ENCODE measurements at places on chromosomes 3 and 15.

- no peak for DNase-seq
Measured at GRCh38 chr15:79677241-79677640, 219.6 kb downstream of the MTHFS start.

DNA sequence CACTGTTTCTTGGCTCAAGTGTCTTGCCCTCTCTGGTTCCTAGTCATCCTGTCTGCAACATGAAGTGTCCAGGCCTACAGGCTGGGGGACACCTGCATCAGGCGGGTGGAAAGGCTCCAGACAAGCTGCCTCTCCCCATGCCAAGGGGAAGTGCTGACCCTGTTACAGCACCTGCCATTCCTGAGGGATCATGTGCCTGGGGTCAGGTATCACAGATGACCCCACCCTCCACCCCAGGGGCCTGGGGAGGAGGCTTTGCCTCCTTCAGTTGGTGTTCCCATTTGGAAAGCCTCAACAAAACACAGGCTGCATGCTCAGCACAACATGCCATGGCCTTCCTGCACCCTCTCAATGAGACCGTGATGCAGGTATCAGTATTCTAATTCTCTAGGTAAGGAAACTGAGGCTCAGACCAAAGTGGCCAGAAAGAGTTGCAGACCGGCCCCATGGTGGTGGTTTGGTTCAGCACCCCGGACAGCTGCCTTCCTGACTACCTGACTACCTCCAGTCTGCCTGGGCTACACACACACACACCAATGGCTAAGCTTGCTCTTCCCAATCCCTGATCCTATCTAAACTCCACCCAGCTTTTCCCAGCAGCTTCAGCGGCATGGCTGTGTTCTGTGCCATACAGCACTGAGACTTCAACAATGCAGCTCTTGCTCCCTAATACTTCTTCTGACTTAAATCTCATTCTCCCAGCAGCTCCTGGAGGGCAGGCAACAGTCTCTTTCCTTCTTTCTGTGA lies 69.7 kb upstream of the LINGO1 start:
- peak; percentile 58 for DNase-seq

DNA sequence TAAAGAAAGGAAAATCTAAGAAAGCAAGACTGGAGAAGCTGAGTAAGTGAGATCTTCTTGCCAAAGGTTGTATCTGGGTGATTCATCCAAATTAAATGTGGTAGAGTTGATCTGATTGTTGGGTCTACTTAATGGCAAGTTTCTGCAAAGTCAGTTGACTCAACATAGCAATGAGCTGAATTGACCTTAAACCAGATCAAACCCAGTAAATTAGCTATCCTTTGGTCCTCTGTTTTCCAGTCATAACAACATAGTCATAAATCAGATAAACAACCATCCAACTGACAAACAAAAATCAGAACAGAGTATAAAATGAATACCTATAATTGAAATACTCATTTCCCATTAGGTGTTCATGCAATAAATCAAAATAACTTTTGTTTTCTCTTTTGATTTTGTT lies 142.6 kb upstream of the CFAP20DC start:
- DNase-seq, result no peak

DNA sequence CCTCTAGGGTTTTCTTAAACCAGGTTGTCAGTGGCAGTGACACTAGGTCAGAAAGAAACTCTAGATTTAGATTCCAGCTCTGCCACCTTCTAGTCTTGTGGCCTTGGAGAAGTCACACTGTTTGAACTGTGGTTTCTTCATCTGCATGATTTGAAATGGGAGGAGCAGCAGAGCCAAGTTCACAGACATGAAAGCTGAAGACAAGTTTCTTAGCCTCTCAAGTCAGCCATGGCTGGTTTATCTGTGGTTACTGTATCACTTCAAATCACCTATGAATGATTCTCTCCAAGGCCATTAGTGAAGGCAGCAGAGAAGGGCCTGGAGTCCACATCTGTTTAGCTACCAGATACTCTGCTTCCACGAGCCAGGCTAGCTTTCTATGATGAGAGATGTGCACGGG lies 15.6 kb downstream of the CLEC3B start:
- no peak for DNase-seq

GRCh38 chr3:78937475-78937874 lies 830.3 kb downstream of the ROBO1 start:
- no peak for DNase-seq

- no peak for DNase-seq
Measured at GRCh38 chr3:182436547-182436946, 356.8 kb upstream of the ATP11B start.

DNA sequence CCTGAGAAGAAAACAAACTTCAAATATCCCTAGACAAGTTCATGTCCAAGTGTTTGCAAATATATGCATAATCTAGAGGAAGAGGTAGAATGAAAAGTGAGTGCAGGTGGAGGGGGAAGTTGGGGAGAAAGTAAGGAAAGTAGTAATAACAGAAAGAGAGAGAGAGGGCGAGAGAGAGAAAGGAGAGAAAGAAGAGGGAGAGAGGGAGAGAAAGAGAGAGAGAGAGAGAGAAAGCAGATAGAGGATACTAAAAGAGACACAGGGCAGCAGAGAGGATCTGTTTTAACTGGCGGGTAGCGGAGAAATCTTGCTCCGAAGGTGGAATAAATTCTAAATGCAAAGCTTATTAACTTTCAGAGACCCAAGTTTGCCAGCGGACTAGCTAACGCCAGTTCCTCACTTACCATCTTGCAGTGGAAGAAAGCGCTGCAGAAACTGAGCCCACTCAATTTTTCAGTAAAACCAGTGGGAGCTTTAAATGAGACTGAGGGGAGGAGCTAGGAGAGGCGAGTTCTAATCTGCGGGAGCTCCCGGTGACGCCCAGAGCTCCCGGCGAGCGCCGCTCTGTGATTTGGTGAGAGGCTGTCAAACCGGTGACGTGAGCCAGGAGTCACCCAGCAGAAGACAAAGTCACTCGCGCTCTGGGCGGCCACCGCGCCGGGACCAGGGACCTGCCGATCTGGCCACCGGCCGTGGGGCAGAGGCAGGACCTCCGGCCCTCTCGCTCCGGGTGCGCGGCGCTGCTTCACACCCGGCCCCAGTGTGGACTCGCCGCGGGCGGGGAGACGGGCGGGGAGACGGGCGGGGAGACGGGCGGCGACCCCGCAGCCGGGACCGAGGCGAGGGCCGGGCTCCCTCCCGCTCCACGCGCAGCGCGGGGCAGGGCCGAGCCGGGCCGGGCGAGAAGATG lies at the start of gene GMNC:
Gene GMNC (minus strand): TSS at position 486 of the 910 bp plus-strand sequence. CDS start 79 bp downstream, at position 407.
- peak; percentile 93 for DNase-seq

DNA sequence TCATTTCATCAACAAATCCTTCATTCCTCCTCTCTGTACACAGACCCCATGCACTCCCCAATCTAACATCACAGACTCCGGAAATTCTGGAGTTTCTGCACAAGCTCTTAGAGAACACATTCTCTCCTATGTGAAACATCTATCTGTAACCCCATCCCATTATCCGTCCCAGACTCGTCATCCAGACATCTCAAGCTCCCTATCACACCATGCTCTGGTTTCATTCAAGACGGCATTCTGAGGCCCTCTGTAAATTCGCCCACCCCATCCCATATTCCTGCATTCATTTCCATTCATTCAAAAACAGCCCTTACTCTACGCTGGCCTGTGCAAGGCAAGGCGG lies 575 bp downstream of the LEO1 start:
- DNase-seq, result no peak

GRCh38 chr15:57726411-57726810 lies 19.9 kb downstream of the POLR2M start:
- no peak for DNase-seq

DNA sequence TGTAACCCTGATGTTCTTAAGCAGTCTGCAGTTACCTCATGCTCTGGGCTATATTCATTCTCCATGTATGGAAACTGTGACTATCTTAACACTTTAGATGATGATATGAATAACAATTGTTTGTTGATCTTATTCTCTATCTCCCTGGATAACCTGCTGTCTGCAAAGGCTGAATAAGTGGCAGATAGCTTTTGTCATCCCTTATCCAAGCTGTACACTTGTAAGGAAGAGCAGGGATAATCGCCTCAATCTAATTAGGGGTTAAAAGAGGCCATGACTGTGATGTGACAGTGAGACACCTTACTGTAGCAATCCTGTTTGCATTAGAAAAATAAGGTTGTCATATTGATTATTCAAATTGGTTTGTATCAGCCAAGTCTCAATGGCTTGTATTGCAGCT lies 123.9 kb downstream of the RSRC1 start:
- DNase-seq, result no peak

DNA sequence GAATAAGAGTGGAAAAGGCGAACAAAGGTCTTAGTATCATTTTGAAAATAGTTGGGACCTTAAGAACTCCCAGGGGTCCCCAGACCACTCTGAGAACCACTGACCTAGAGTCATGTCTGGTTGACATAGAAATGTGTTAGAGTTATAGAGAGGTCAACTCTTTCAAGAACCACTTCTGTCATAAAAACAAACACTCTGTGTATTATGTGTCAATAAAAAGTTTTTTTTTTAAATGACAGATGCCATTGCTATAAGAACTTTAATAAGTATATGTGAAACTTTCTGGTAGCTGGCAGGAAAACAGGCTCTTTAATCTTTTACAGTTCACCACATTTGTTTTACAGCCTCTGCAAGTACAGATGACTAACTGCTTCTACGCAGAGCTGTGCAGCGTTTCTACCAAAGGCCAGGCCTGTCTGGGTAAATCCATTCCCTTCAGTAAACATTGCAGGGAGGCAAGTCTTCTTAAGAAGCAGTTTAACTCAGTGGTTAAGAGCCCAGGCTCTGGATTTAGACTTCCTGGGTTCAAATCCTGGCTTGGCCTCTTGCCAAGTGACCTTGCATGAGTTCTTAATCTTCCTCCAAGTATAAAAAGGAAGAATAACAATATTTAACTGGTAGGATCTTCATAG lies 56.6 kb downstream of the RFTN1 start:
- no peak for DNase-seq

GRCh38 chr15:74598126-74598842 lies 17.4 kb upstream of the CLK3 start:
- peak; percentile 62 for DNase-seq

DNA sequence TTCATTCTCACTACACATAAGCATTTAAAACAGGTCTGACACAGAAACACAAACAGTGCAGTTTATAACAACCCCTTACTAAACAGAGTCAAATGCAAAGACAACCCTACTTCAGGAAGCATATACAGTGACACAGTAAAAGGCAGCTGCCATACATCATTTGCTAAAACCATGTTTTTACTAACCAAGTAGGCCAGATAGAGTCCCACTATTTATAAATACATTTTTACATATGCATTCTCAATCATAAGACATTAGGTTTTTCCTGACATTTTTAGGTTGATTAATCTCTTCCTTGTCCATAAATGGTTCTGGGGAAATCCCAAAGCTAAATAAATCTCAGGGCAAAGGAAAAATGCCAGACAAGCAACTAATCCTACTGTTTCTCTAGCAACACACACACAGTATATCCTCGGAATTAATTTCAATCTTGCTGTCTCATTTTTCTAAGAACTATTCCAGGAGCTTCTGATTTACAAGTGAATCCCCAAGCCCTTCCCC lies 39.0 kb downstream of the CHAC1 start:
- no peak for DNase-seq

DNA sequence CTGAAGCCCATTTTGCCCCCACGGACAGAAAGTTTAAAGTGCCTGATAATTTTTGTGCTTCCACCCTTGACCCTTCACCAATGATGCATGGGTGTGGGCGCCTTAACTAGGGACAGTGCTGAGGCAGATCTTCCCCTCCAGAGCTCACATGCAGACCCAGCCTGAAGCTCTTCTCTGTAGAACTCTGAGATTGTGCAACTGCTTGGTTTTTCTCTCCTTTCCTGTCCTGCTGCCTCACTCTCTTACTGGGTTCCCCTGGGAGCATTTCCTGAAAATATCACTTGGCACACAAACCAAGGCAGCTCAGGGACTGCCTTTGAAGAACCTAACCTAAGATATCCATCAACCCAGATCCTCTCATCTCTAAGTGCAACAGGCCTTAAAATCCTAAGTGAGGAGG lies 220.3 kb upstream of the STT3B start:
- no peak for DNase-seq

DNA sequence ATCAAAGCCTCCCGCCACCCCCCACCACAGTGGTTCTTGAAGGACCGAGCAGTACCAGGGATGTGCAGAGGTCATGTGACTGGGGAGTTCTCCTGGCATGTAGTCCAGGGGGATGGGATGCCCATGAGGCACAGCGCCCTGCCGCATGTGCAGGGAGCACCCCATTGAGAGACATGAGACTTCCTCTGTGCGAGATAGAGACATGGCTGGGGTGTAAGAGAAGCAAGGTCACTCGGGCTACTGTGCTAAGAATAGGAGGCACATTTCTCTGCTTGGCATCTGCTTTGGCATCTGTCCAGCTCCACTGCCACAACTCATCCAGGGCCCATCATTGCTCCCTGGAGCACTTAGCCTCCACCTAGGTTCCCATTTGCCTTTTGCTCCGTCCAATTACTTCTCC lies 2.4 kb upstream of the CYP1A1 start:
- no peak for DNase-seq

DNA sequence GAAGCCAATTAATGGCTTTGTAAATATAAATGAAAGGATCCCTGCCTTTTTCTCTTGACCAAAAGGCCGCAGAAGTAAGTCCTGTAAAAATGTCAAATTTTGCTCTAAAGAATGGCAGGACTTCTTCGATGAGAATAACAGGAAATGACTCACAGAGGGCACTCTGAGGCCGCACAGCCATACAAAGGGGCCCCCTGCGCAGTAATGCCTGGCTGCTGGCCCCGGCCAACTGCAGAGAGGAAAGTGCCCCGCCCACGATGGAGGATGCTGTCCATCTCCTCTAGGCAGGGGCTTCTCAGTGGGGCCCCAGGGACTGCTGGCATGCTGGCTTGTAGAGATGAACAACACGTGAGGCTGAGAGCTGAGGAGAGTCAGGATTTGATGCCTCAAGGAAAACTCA lies 18.1 kb upstream of the SCN10A start:
- peak; percentile 69 for DNase-seq

GRCh38 chr3:105730801-105731354 lies 137.9 kb downstream of the CBLB start:
- DNase-seq, result no peak

GRCh38 chr15:40843885-40844695 lies at the start of gene SPINT1:
Gene SPINT1, plus strand, starts transcription at chr15:40844048. Its CDS starts 507 bp downstream, at chr15:40844555.
- peak; percentile 62 for DNase-seq

- no peak for DNase-seq
Measured at GRCh38 chr15:67010898-67011616, 54.3 kb upstream of the SMAD3 start.

- no peak for DNase-seq
Measured at GRCh38 chr3:165885558-165886270, 48.5 kb upstream of the BCHE start.

GRCh38 chr15:79007066-79007465 lies 62.2 kb upstream of the CTSH start:
- DNase-seq, result peak; percentile 43
